ENCODE measurements at places on chromosomes 16 and 17.

DNA sequence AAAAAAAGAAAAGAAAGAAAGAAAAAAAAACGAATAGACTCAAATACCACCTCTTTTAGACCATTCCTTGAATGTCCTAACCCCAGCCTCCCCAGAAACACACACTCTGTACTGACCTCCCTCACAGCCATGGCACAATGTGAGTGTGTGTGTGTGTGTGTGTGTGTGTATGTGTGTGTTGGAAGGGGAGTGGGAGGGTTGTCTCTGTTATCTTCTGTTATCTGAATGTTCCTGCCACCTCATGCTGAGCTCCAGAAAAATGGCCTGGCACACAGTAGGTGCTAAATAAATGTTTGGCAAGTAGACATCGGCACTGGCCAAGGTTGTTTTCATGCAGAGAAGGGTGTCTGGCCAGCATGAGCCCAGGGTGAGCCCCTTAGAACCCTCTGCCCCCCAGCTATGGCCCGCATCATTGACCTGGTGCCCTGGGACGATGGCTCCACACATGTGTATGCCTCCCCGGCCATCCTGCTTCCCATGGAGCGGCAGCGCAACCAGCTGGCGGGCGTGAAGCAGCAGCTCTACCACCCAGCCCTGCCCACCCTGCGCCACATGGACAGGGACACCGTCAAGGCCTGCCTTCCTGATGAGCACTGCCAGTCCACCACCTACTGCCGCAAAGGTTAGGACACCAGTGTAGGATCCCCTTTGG lies 6.6 kb upstream of the CNGB1 start:
- no peak for DNase-seq

GRCh38 chr17:1521086-1521640 lies 4.8 kb upstream of the INPP5K start:
- DNase-seq = no peak

DNA sequence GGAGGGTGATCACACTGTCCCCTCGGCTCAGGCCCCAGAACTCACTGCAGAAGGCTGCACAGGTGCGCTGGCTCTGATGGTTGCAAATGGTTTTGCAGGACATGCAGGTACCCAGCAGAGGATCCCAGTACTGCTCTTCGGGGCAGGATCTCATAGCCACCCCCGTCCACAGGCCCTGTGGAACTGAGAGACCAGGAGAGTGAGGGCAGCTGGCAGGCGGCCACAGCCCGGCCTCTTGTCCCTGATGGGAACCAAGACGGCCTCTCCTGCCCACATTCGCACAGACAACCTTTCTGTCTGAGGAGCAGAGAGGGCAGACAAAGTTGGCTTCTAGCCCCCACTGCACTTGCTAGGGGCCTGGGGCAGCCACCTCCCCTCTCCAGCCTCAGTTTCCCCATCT lies 19.5 kb downstream of the TNFRSF13B start:
- DNase-seq = no peak

DNA sequence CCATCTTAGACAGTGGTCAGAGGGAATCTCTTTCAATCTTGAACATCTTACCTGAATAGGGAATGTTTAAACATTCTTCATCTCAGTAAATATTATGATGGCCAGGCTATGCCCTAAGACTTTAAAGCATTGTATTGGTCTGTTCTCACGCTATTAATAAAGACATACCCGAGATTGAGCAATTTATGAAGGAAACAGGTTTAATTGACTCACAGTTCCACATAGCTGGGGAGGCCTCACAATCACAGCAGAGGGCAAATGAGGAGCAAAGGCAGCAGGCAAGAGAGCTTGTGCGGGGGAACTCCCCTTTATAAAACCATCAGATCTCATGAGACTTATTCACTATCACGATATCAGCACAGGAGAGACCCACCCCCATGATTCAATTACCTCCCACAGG lies 55.3 kb upstream of the SOX9 start:
- no peak for DNase-seq

GRCh38 chr17:62919388-62919787 lies 46.6 kb upstream of the TANC2 start:
- no peak for DNase-seq

DNA sequence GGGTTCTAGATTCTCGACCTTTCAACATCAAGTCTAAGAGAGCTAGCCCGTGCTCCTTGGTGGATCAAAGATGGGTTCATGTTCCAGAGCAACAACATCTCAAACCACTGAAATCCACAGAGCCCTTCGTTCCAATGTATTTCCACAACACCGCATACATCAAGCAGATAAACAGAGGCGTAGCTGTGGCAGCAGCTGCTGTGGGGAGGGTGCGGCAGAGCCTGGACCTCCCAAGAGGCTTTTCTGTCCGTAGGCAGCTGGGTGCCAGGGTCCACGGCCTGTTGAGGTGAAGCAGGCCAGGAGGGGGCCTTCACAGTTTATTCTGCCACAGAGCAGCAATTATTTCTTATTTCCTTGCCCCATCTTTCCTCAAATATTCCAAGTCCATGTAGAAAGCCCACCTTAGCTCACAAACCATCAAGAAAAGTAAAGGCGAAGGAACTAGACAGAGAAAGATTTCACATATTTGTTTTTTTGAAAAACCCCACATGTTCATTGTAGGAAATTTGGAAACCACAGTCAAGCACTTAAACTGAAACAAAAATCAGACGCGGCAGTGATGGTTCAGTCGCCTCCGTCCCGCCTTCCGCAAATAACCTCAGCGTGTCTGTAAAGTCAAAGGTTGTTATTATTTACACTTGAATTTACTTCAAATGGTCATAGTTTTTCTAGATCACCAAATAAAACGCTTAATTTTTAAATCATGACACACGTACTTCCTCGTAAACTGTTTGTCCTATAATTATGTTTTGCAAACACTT lies 144.6 kb upstream of the FOXF1 start:
- DNase-seq = no peak

DNA sequence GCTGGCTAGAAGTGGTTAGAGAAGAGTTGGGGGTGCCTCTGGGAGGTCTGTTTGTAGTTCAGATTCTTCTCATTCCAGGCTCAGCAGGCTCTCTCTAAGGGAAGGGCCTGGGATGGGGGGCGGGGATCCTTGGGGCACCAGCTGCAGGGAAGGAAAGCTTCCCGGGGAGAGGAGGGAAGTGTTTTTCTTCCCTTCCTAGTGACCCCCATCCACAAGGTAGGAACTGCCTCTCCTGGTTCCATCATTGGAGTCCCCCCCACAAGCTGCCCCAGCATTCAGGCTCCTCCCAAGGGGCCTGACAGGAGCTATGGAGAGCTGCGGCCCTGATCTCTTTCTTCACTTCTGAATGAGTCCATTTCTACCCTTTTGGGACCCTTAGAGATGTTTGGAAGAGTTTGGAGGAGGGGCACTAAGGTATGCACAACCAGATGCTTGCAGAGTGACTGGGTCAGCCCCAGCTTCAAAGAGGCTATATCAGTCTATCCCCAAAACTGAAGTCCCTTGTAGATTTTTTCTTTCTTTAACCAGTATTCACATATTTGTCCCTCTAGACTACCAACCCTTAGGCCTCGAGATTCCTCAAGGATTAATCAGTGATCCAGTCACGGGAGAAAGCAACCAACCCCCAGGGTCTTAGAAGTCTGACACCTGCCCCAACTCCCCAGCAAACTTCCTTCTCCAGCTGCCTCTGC lies 13.9 kb upstream of the FZD2 start:
- no peak for DNase-seq

DNA sequence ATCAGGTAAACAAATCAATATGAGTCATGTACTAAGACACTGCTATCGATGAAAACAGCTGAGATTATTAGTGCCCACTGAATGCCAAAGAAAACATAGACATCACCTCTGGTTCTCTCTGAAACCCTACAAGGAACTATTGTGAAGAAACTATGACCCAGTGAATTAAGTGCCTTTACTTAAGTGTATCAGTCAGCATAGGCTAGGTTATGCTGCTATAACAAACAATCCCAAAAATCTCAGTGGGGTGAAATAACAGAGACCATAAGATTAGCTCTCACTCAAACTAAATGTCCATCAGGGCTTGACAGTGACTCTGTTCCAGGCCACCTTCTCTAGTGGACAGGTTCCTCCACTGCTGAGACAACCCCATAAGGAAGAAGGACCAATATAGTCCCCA lies 57.7 kb upstream of the KDM8 start:
- DNase-seq = no peak

GRCh38 chr17:17766077-17766743 lies 70.6 kb downstream of the SREBF1 start:
- DNase-seq = no peak

DNA sequence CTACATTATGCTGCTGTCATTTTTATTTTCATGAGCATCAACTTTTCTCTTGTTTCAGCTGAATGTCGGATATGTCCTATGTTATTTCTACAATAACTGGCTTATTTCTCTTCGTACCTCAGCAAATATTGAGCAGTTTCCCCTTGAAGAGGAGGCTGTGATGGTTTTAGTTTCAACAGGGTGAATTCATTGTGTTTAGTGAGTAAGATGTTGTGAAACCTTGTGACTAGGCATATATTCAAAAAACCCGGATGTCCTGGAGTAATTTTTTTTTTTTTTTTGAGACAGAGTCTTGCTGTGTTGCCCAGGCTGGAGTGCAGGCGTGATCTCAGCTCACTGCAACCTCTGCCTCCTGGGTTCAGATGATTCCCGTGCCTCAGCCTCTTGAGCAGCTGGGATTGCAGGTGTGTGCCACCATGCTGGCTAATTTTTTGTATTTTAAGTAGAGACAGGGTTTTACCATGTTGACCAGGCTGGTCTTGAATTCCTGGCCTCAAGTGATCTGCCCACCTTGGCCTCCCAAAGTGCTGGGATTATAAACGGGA lies 11.1 kb downstream of the CPD start:
- DNase-seq = no peak

DNA sequence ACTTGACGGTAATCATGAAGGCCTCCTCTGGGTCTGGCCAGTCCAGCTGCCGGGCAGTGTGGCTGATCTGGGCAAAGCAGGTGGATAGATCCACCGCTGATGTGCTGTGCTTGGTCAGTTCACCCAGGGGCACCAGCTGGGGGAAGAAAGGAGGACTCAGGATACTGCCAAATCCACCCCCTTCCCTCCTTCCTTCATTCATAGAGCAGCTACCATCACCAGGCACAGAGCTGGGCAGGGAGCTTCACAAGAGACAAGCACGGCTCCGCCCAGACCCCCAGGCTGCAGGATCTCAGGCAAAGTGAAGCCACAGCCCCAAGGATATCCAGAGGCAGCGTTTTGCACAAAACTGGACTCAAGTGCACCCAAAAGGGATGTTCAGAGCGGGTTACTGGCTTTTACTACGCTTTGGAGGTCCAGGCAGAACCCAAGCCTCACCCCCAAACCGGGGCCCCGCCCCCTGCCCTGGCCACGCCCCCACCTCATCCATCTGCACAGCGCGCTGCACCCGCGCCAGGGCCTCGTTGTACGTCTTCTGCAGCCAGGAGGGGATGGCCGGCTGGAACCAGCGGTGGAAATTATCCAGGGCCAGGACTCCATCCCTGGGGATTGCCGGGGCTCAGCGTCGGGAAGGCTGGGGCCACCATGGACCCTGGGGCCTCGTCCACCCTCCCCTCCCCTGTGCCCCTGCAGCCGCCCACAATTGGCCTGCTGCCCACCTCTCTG lies 9.1 kb downstream of the UNC13D start:
- no peak for DNase-seq

DNA sequence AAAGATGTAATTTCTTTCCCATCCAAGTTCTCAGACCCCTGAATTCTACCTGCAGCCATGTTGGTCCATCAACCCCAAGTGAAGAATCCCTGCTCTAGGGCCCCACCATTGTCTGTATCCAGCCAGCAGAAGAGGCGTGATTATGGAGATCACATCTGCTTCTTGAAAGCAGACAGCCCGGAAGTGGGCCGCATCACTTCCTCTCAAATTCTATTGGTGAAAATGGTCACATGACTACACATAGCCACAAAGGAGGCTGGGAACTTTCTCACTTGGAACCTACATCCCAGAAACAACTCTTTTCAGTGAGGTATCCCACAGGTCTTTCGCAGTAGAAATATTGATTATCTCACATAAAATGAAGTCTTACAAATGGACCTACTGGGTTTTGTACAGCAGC lies 40.1 kb downstream of the IL4R start:
- DNase-seq = no peak

- no peak for DNase-seq
Observed at GRCh38 chr16:67786491-67786890, 19.9 kb downstream of the RANBP10 start.

- DNase-seq = no peak
Observed at GRCh38 chr17:13557077-13557476, 44.7 kb downstream of the HS3ST3A1 start.

GRCh38 chr17:4583782-4584100 lies 588 bp upstream of the SMTNL2 start:
- DNase-seq = no peak

DNA sequence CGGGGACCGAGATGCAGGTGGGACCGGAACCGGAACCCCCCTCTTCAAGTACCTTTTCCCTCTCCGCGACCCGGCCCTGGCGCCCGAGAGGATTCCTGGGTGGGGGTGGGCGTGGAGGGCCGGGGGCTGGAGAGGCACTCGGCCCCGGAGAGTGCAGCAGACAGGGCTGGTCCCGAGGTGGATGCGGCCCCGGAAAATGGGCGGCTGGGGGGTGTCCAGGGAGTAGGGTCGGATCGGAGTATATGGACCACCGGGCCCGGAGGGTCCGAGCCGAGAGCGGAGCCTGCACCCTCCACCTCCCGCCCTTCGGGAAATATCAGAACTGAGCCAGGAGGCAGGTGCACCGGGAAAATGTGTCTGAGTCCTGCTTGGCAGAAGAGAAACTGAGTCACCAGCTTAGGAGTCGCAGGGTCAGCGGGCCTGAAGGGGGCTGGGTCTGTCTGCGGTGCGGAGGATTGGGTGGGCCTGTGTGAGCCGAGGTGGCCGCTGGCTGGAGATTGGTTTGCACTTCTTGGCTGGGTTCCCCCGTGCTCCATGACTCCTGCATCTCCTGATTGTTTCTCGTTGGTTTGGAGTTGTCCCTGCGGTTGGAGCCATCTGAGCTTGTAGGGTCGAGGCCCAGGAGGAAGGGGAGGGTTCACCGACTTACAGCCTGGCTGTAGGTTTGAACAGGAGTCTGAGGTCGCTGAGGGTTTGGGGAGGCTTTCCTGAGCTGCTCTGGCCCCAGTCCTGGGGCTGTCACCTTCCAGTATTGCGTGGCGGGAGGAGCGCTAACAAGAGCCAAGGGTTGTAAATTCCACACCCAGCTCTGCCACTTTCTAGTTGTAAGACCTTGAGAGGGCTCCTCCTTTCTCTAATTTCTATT lies 518 bp downstream of the SH2B1 start:
- peak; percentile 71 for DNase-seq

- DNase-seq = no peak
Observed at GRCh38 chr17:4125552-4125951, 17.3 kb downstream of the ZZEF1 start.
